ENCODE measurements at places on chromosomes 16 and 17. TPM values are rescaled to one million over a fixed set of nuclear protein-coding genes. Genes with fewer than 3 reads are reported as not detected.

GRCh38 chr17:40722241-40722640, 18.7 kb upstream of the KRT24 start:
- H3K4me1 ChIP-seq: no peaks in the 10 kb centered on the region
- H3K27me3 ChIP-seq: peaks cover 38% of the 10 kb centered on the region
- no peak overlapping the region for H3K27ac ChIP-seq
- no peak overlapping the region for H3K4me3 ChIP-seq
- H3K36me3 ChIP-seq: no peaks in the 10 kb centered on the region

DNA sequence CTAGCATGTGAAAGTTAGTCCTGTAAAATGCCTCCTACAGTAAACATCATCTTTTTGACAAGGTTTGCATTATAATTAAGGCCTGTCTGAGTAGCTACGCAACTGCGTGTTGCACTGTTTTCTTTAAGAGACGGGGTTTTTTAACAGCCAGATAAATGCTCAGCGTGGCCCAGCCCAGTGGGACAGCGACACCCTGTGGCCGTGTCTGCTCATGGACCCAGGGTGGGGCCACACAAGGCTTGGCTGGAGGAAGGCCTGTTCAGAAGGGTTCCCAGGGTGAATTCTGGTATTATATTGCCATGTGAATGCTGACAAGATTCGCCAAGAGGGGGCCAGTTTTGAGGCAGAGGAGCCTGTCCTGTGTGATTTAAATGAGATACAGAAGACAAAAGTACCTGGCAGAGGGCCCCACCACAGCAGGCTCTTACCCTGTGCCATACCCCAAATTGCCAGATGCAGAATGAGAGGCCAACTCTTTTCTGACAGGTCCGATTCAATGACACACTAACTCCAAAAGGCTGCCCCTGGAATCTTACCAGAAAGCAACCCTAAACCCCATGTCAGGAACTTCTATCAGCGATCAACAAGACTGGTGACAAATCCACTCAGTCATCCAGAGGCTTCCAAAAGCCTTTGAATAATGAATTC, 65.9 kb upstream of the IRX6 start:
- H3K4me3 ChIP-seq: no peak overlapping the region
- H3K27me3 ChIP-seq: no peaks in the 10 kb centered on the region
- no peaks in the 10 kb centered on the region for H3K4me1 ChIP-seq
- H3K27ac ChIP-seq: no peak overlapping the region
- peak; percentile 29 for DNase-seq
- H3K36me3 ChIP-seq: no peaks in the 10 kb centered on the region

GRCh38 chr17:22128723-22129122, 436.4 kb downstream of the KCNJ18 start:
- no peak overlapping the region for H3K27ac ChIP-seq
- no peaks in the 10 kb centered on the region for H3K4me1 ChIP-seq
- no peaks in the 10 kb centered on the region for H3K27me3 ChIP-seq
- DNase-seq: no peak
- no peak overlapping the region for H3K4me3 ChIP-seq

- no peak overlapping the region for H3K4me3 ChIP-seq
- no peak overlapping the region for H3K27ac ChIP-seq
- no peak for DNase-seq
- H3K4me1 ChIP-seq: peaks cover 19% of the 10 kb centered on the region
- H3K36me3 ChIP-seq: peaks cover 91% of the 10 kb centered on the region
Observed at GRCh38 chr16:70496513-70496912, 26.8 kb downstream of the COG4 start.

DNA sequence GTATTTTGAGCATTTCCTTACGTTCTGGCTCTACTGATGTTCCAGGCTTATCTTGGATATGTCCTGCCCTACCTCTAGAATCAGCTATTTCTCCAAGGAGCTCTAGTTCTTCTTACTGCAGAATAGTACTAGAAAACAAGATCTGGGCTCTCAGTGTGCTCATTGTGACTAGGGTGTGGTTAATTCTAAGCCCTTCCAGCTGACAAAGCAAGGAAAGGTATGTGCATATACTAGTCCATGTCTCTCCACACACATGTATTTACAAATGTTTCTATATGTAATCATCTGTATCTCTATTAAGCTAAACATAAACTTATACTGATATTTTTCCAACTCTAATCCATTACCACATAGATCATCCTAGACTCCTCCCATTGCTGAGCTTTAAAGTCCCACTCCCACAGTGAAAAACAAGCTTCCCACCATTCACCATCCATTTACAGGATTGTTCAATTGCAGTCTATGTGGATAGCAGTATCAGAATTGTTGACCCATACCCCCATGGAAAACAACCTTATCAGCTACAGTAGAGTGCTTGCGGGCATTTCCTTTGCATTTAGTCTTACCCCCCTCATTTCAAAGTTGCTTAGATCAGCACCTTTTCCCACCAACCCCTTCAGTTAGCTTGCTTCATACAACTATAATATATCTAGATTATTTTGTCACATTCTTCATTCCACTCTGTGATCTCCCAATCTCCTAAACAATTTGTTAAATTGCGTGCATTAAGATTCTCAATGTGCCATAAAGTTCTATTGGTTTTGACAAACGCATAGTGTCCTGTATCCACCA, 194.5 kb downstream of the SOX9 start:
- H3K4me1 ChIP-seq: no peaks in the 10 kb centered on the region
- H3K27me3 ChIP-seq: peaks cover 78% of the 10 kb centered on the region
- no peak for DNase-seq
- no peak overlapping the region for H3K4me3 ChIP-seq
- H3K36me3 ChIP-seq: no peaks in the 10 kb centered on the region
- no peak overlapping the region for H3K27ac ChIP-seq

DNA sequence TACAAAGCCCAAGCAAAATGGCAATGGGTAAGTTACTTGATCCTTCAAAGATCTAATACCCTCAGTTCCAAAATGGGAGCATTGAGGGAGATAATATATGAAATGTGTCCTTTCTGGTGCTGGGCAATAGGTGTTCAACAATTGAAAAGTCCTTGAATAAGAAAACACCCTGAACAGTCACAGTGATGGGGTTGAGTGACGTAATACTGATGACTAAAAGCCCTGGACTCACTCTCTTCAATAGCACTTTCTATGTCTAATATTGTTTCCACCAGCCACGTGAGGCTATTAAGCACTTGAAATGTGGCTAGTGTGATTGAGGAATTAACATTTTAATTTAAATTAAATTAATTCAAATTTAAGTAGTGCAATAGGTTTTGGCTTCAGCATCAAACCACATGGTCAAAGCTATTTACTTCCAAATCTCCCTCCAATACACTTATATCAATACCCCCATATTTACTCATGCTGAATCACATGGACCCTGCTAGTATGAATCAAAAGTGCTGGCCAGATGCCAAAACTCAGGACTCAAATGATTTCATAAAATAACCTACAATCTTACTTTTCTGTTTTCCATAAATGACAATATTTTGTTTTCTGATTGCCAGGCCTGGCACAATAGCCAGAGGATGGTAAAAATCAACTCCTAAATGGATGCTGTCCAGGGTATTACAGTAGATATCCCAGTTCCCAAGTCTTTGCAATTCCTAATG, 516.2 kb downstream of the HAPSTR1 start:
- H3K36me3 ChIP-seq: no peaks in the 10 kb centered on the region
- no peaks in the 10 kb centered on the region for H3K27me3 ChIP-seq
- H3K27ac ChIP-seq: no peak overlapping the region
- DNase-seq: no peak
- no peaks in the 10 kb centered on the region for H3K4me1 ChIP-seq
- no peak overlapping the region for H3K4me3 ChIP-seq

DNA sequence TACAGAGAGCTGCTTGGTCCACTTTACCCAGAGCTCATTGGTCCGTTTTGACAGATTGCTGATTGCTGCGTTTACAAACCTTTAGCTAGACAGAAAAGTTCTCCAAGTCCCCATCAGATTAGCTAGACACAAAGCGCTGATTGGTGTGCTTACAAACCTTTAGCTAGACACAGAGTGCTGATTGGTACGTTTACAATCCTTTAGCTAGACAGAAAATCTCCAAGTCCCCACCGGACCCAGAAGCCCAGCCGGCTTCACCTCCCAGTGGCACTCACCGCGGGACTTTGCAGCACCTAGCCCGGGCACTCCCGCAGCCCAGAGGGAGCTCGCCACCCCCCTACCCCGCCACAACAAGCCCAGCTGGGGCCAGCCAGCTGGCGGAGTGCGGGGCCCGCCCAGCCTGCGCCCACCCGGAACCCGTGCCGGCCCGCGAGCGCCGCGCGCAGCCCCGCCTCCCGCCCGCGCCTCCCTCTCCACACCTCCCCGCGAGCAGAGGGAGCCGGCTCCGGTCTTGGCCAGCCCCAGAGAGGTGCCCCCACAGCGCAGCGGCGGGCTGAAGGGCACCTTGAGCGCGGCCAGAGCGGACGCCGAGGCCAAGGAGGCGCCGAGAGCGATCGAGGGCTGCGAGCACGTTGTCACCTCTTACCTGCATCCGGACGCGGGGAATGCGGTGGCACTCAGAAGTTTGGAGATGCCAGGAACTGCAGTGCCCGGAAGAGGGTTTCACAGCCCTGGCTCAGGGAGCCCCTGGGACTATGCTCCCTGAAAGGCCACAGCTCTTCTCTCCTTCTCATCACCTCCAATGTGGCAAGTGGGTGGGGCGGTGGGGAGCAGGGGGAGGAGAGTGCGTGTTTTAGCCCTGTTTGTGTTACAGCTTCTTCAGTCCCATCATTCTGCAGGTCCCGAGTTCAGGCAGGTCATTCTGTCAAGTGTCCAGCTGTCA, 1504.5 kb downstream of the CDH11 start:
- H3K27ac ChIP-seq: peak overlapping the region; percentile 77
- peaks cover 13% of the 10 kb centered on the region for H3K27me3 ChIP-seq
- peak overlapping the region; percentile 70 for H3K4me3 ChIP-seq
- H3K36me3 ChIP-seq: no peaks in the 10 kb centered on the region
- DNase-seq: peak; percentile 23

- no peaks in the 10 kb centered on the region for H3K36me3 ChIP-seq
- H3K4me3 ChIP-seq: no peak overlapping the region
- DNase-seq: no peak
- H3K4me1 ChIP-seq: no peaks in the 10 kb centered on the region
- H3K27me3 ChIP-seq: peaks cover 48% of the 10 kb centered on the region
- H3K27ac ChIP-seq: no peak overlapping the region
Observed at GRCh38 chr17:48174833-48175523, 67.4 kb downstream of the SNX11 start.

GRCh38 chr17:62724398-62725146, 83.5 kb downstream of the MARCHF10 start:
- no peak overlapping the region for H3K4me3 ChIP-seq
- H3K36me3 ChIP-seq: no peaks in the 10 kb centered on the region
- H3K27ac ChIP-seq: no peak overlapping the region
- peaks cover 33% of the 10 kb centered on the region for H3K27me3 ChIP-seq

GRCh38 chr17:28738680-28739384, 5.0 kb upstream of the TRAF4 start:
- no peaks in the 10 kb centered on the region for H3K36me3 ChIP-seq
- H3K27ac ChIP-seq: no peak overlapping the region
- H3K4me3 ChIP-seq: no peak overlapping the region
- no peaks in the 10 kb centered on the region for H3K27me3 ChIP-seq

- no peak overlapping the region for H3K4me3 ChIP-seq
- no peaks in the 10 kb centered on the region for H3K36me3 ChIP-seq
- H3K27me3 ChIP-seq: no peaks in the 10 kb centered on the region
Observed at GRCh38 chr17:14201021-14201987, 35.4 kb downstream of the CDRT15 start.

DNA sequence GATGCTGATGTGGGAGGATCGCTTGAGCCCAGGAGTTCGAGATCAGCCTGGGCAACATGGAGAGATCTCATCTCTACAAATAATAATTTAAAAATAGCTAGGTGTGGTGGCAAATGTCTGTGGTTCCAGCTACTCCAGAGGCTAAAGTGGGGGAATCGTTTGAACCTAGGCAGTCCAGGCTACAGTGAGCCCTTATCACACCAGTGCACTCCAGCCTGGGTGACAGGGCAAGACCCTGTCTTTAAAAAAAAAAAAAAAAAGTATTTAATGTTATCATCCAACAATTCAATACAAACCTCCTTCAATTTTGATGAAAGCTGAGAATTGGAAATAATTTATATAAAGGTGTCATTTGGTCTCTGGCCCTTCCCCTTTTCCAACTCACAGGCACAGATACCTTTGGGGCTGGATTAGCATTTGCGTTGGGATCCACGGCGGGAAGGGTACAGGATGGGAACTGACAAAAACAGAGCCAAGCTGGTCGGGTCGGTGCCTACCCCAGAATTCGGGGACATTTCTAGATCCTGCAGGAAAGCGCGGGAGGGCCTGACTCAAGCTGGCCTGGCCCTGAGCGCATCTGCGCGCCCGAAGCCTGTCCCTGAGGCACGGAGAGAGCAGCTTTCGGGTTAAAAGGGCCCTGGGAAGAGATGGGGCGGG, 860 bp upstream of the DCAF7 start:
- H3K27me3 ChIP-seq: no peaks in the 10 kb centered on the region
- H3K27ac ChIP-seq: peak overlapping the region; percentile 93
- H3K4me1 ChIP-seq: peaks cover 50% of the 10 kb centered on the region
- DNase-seq: no peak
- peak overlapping the region; percentile 96 for H3K4me3 ChIP-seq

DNA sequence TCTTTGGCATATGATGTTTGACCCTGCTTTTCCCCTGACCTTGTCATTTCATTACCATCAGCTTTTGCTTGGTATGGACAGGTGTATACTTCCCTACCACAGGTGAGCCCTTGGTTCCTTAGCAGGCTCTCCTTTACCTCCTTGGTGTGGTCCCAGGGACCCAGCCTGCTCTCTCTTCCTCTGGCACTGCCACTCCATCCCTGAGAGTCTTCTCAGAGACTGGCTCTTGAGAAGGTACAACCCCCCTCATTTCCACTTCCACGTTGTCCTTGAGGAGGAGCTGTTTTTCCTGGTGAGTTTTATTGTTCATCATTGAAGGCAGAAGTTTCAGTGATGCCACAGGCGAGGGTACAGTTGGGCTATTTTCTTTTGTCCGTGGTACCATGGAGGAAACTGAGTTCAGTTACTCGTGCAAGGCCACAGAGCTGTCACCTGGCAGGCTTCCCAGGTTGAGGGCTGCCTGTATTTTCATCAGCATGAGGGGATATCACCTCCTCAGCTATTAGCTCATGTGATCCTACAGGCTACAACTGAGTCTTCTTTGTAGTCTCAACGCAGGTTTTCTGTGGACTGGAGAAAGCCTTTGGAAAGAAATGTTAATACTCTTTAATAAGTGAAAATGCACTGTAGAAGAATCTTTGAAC, 52.3 kb downstream of the MSI2 start:
- peaks cover 33% of the 10 kb centered on the region for H3K4me1 ChIP-seq
- H3K27me3 ChIP-seq: no peaks in the 10 kb centered on the region
- H3K4me3 ChIP-seq: no peak overlapping the region
- no peak for DNase-seq
- no peak overlapping the region for H3K27ac ChIP-seq

TRIM72 gene
- 0.91 TPM for total RNA-seq

SHISA9 gene
- 0.30 TPM for total RNA-seq

TVP23C gene
- total RNA-seq: 4.8 TPM

MEIOC gene
- total RNA-seq: not detected

ALOX15B gene
- not detected for total RNA-seq

DPEP1 gene
- total RNA-seq: not detected
